ENCODE measurements at places on chromosomes 4 and X. TPM values are rescaled to one million over a fixed set of nuclear protein-coding genes. Genes with fewer than 3 reads are reported as not detected.
A peak's percentile ranks its signal among the peaks of the same experiment; 100 is the strongest.

The CNKSR2 gene
- not detected for polyA plus RNA-seq

The GATA1 gene
- polyA plus RNA-seq = not detected

The SH3RF1 gene
- 16.7 TPM for polyA plus RNA-seq

The SPATA4 gene
- polyA plus RNA-seq = not detected

DNA sequence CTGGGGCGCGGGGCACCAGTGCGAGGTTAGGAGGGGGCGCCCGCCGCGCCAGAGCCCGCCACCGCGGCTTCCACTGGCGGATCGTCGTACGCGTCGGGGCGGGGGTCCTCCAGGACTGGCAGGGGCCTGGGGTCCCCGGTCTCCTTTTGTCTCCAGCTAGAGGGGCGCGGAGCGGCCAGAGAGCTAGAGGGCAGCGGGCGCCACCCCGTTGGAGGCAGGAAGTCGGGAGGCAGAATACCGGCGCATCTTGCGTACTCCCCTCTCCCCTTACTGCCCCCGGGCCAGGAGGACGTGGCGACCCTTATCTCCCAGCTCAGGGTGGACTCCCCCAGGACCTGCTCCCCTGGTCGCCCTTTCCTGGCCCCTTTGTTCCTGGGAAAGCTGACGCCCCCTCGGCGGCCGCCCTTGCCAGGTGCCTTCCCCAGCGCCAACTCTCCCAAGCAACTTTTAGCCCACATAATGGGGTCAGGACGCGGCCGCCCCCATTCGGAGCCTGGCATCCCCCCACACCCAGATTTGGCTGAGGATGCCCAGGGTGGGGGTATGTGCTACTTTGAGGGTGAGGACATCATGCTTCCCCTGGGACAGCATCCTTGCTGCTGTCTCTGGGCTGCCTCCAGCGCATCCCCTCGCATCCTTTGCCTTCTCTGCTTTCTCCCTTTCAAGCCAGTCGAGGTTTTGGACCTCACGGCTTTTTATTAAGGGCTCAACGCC, 933 bp downstream of the CNKSR2 start:
- H3K27ac ChIP-seq = no peak overlapping the region
- no peak for DNase-seq
- no peak overlapping the region for H3K4me3 ChIP-seq
- H3K27me3 ChIP-seq = peaks cover 14% of the 10 kb centered on the region

- no peaks in the 10 kb centered on the region for H3K36me3 ChIP-seq
- peaks cover 7% of the 10 kb centered on the region for H3K4me1 ChIP-seq
- no peak overlapping the region for H3K4me3 ChIP-seq
Measured at GRCh38 chrX:107626481-107626880, 1.8 kb upstream of the PRPS1 start.

GRCh38 chr4:801436-802124, 24.3 kb downstream of the CPLX1 start:
- H3K4me1 ChIP-seq = no peaks in the 10 kb centered on the region
- peaks cover 15% of the 10 kb centered on the region for H3K27me3 ChIP-seq
- no peak overlapping the region for H3K4me3 ChIP-seq
- no peak for DNase-seq
- H3K27ac ChIP-seq = no peak overlapping the region
- H3K36me3 ChIP-seq = no peaks in the 10 kb centered on the region

DNA sequence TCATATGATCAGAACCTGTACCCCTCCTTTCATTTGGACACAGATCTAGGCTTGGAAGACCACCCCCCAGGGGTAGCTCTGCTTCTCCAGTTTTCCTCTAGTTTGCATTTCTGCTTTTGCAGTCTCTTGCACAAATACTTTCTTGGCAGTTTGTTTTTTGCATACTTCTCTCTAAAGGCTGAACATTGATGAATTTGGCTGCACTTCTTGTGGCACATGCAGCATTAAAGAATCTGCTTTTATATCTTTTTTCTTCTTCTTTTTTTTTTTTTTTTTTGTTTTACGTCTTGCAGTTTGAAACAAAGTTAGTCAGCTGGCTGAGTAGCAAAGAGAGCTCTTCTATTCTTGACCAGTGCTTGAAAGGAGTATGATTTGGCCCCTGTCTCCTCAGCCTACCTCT, 273.0 kb downstream of the GLUD2 start:
- H3K4me1 ChIP-seq = no peaks in the 10 kb centered on the region
- H3K27me3 ChIP-seq = no peaks in the 10 kb centered on the region
- no peak overlapping the region for H3K27ac ChIP-seq
- no peak overlapping the region for H3K4me3 ChIP-seq

DNA sequence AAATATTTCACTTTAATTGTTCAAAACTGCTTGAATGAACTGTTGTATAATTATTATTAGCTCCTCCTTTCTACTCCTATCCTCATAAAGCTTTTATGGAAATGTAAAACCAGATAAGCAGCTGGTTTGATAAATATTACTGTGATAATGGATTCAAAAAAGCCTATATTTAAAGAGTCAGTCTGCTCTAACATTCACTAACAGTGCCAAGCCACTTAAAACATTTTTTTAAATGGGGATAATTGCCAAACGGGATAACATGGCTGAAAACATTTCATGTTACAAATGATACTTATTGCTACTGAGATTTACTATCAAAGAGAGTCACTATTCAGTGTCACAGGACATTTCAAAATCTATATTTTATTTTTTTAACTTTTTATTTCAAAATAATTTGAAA, 17.4 kb downstream of the ARHGAP24 start:
- no peaks in the 10 kb centered on the region for H3K36me3 ChIP-seq
- DNase-seq = no peak
- H3K27me3 ChIP-seq = no peaks in the 10 kb centered on the region
- H3K4me3 ChIP-seq = no peak overlapping the region

GRCh38 chr4:107831140-107831539, 6.4 kb downstream of the SGMS2 start:
- H3K36me3 ChIP-seq = no peaks in the 10 kb centered on the region
- DNase-seq = no peak
- no peak overlapping the region for H3K4me3 ChIP-seq

DNA sequence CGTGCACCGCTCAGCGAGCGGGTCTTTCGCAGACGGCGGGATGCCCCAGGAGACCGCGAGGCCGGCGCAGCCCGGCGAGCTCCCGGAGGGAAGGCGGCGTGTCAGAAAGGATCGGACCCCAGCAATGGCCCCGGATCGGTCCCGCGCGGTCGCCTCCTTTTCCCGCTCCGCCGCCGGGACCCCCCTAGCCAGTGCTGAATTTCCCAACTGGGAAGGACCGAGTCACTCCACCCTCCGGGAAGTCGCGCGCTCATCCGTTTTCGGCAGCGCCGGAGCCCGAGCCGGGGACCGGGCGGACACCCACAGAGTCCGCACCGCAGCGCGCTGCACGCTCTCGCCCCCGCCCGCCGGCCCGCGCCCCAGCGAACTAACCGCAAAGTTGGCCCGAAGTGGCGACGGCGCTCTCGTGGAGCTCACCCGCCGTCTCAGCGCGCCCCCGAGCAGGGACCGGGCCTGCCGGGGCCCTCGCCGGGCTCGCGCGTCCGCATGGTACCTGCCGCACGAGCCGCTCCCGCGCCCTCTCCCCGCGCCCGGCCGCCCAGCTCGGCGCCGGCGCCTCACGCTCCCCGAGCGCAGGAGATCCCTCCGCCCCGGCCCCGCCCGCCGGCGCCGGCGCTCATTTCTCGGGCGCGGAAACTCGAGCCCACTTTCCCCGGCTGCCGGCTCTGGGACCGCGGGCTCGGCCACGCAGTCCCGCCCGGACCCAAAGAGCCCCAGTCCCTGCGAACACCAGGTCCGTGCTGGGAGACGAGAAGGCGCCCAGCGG, at the start of gene FAT1:
Gene FAT1, minus strand, starts transcription at position 565 of the 766 bp plus-strand sequence. CDS start 14,029 bp downstream, outside the sequence.
- H3K27ac ChIP-seq = no peak within 1 kb of the TSS
- peak; percentile 43 for DNase-seq
- peaks cover 37% of the 10 kb centered on the region for H3K27me3 ChIP-seq
- H3K4me3 ChIP-seq = peak within 1 kb of the TSS; percentile 59
- peaks cover 26% of the 10 kb centered on the region for H3K4me1 ChIP-seq
- no peaks in the 10 kb centered on the region for H3K36me3 ChIP-seq

GRCh38 chr4:88969271-88969670, 87.7 kb downstream of the FAM13A start:
- no peak overlapping the region for H3K4me3 ChIP-seq
- no peaks in the 10 kb centered on the region for H3K27me3 ChIP-seq
- DNase-seq = no peak

GRCh38 chr4:54517781-54518444, 139.8 kb upstream of the KIT start:
- H3K27ac ChIP-seq = no peak overlapping the region
- no peaks in the 10 kb centered on the region for H3K27me3 ChIP-seq
- no peak for DNase-seq
- no peaks in the 10 kb centered on the region for H3K4me1 ChIP-seq
- no peaks in the 10 kb centered on the region for H3K36me3 ChIP-seq
- no peak overlapping the region for H3K4me3 ChIP-seq

GRCh38 chrX:1138476-1139184, 73.8 kb downstream of the CRLF2 start:
- H3K4me3 ChIP-seq = no peak overlapping the region
- DNase-seq = no peak
- no peak overlapping the region for H3K27ac ChIP-seq
- no peaks in the 10 kb centered on the region for H3K27me3 ChIP-seq
- no peaks in the 10 kb centered on the region for H3K4me1 ChIP-seq

- H3K4me1 ChIP-seq = no peaks in the 10 kb centered on the region
- no peaks in the 10 kb centered on the region for H3K27me3 ChIP-seq
- no peak overlapping the region for H3K27ac ChIP-seq
- DNase-seq = no peak
- no peaks in the 10 kb centered on the region for H3K36me3 ChIP-seq
Measured at GRCh38 chrX:28850955-28851354, 263.7 kb downstream of the IL1RAPL1 start.

- H3K36me3 ChIP-seq = no peaks in the 10 kb centered on the region
- H3K27me3 ChIP-seq = no peaks in the 10 kb centered on the region
- no peak overlapping the region for H3K27ac ChIP-seq
- no peak for DNase-seq
- H3K4me3 ChIP-seq = no peak overlapping the region
Measured at GRCh38 chr4:1568855-1569460, 115.2 kb downstream of the FAM53A start.
